ENCODE measurements at places on chromosomes 11 and 22. TPM values are rescaled to one million over a fixed set of nuclear protein-coding genes. Genes with fewer than 3 reads are reported as not detected.

- ATAC-seq, result no peak
- H3K27me3 ChIP-seq, result peaks cover 9% of the 10 kb centered on the region
- H3K4me3 ChIP-seq, result no peak overlapping the region
- peaks cover 6% of the 10 kb centered on the region for H3K4me1 ChIP-seq
Measured at GRCh38 chr11:115147243-115147807, 356.9 kb downstream of the CADM1 start.

DNA sequence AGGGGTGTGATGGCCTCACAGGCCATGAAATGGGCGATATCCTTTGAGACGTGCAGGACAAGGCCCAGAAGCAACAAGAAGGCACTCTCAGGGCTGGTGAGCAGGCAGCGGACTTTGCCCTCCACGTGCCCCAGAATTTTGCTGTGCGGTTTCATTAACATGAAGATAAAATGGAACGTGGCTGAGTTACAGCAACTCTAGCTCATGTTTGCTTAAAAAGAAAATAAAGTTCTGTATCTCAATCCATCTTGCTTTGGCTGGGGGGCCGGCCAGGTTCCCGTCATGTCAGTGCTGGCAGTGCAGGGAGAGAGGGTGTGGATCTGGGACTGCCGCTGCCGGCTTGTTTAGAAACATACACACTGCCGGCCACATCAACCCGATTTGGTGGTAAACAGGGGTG is 370.1 kb downstream of the OPCML start:
- H3K27me3 ChIP-seq, result peaks cover 29% of the 10 kb centered on the region
- no peak overlapping the region for H3K27ac ChIP-seq
- ATAC-seq, result no peak
- no peak overlapping the region for H3K4me3 ChIP-seq
- H3K4me1 ChIP-seq, result no peaks in the 10 kb centered on the region

The CCDC116 gene
- total RNA-seq, result 0.37 TPM

DNA sequence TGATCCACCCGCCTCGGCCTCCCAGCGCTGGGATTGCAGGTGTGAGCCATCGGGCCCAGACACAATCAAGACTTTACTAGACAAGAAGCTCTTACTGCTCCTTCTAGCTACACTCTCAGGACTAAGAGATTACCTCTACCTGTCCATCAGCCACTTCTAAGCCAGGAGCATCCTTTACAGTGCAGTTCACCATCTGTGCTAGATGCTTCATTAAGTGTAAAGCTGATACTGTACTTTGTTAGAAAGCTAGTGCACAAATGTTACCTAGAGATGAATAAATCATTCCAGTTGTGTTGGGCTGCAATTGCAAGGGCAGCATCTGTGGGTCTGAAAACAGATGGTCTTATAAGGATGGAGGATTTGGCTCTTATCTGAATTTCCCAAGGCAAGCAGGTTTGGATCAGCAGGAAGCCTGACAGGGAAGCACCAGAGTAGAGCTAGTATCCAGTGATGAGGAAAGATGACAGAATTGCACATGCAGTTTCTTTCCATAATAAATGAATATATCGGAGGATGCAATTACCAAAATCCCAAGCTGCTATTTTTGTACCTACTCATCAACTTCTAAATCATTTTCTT is 58.3 kb downstream of the FAM168A start:
- no peak overlapping the region for H3K27ac ChIP-seq
- no peak for ATAC-seq
- H3K4me3 ChIP-seq, result no peak overlapping the region
- peaks cover 13% of the 10 kb centered on the region for H3K4me1 ChIP-seq
- H3K36me3 ChIP-seq, result no peaks in the 10 kb centered on the region

DNA sequence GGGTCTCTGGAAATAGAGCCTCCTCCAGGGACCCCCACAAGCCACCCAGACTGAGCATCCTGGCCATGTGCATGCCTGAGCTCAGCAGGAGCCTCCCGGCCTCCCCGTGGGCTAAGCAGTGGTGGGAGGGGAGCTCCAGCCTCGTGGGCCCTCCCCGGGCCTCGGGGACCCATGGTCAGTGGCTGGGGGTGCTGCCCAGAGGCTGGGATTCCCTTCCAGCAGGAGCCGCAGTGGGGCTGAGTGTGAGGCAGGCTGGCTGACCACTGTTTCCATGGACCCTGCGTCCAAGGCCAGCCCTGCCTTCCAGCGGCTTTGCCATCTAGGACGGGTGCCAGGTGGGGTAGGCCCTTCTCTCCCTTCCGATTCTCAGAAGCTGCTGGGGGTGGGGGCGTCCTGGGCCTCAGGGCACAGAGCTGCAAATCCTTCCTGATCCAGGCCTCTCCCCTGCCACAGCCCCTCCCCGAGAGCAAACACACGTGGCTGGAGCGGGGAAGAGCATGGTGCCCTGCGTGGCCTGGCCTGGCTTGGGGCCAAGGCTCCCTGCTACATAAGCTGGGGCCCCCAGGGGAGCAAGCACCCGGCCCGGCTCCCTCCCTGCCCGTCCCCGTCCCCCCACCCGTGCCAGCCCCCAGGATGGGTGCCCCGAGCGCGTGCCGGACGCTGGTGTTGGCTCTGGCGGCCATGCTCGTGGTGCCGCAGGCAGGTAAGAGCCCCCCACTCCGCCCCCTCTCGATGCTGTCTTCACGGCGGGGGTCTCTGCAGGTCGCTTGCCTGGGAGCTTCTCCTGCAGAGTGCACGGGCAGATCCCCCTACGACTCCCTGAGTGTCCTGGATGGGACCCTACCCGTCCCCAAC is at the start of gene MUC5B:
MUC5B (plus strand) TSS at position 576 of the 855 bp plus-strand sequence; CDS start at position 634, 58 bp downstream.
- no peak for ATAC-seq
- no peak within 1 kb of the TSS for H3K4me3 ChIP-seq
- peaks cover 8% of the 10 kb centered on the region for H3K27me3 ChIP-seq
- no peaks in the 10 kb centered on the region for H3K36me3 ChIP-seq
- no peaks in the 10 kb centered on the region for H3K4me1 ChIP-seq

The OR8G5 gene
- total RNA-seq, result not detected

The CHADL gene
- total RNA-seq, result 0.41 TPM

DNA sequence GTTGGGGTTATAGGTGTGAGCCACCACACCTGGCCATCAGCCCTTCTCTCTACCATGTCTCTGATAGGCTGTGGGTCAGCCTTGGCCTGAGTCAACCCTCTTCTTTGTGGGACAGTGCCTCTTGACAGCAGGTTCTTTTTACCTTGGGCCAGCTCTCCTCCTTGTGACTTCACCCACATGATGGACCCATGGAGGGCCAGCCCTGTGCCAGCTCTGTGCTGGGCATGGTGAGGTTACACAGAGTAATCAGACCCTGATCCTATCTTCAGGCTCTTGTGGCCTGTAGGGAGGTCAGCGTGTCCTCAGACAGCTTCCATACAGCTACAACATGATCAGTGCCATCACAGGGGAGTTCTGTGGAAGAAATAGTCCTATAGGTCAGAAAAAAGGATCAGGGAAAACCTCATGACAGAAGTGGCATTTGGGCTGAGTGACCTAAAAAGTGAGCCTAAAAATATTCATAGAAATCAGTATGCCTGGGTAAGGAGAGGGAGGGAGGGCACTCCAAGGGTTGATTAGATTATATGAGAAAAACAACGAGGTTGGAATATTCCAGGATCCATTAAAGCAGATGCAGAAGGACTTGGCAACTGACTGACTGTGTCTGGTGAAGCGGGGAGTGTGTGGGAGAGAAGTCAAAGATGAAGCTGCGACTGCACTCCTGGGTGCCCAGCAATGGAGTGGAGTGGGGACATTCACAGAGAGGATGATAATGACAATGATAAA is 17.1 kb downstream of the OTOG start:
- no peaks in the 10 kb centered on the region for H3K4me1 ChIP-seq
- no peaks in the 10 kb centered on the region for H3K36me3 ChIP-seq
- no peak overlapping the region for H3K27ac ChIP-seq
- peaks cover 4% of the 10 kb centered on the region for H3K27me3 ChIP-seq
- peak; percentile 7 for ATAC-seq

The MUC6 gene
- total RNA-seq, result not detected

- H3K36me3 ChIP-seq, result peaks cover 19% of the 10 kb centered on the region
- no peak overlapping the region for H3K4me3 ChIP-seq
- no peak overlapping the region for H3K27ac ChIP-seq
- no peaks in the 10 kb centered on the region for H3K27me3 ChIP-seq
- H3K4me1 ChIP-seq, result no peaks in the 10 kb centered on the region
Measured at GRCh38 chr11:31412946-31413345, 43.3 kb downstream of the DNAJC24 start.

The TYR gene
- not detected for total RNA-seq

GRCh38 chr11:80477178-80477577 is 1036.3 kb upstream of the TENM4 start:
- no peaks in the 10 kb centered on the region for H3K36me3 ChIP-seq
- no peak overlapping the region for H3K4me3 ChIP-seq
- no peaks in the 10 kb centered on the region for H3K27me3 ChIP-seq
- H3K27ac ChIP-seq, result no peak overlapping the region
